ENCODE measurements at places on chromosomes 6 and 20. TPM values are rescaled to one million over a fixed set of nuclear protein-coding genes. Genes with fewer than 3 reads are reported as not detected.
A peak's percentile ranks its signal among the peaks of the same experiment; 100 is the strongest.

The TSPYL1 gene
- total RNA-seq = 53.6 TPM

The GJA10 gene
- total RNA-seq = not detected

The SPATS1 gene
- total RNA-seq = not detected

The CAGE1 gene
- not detected for total RNA-seq

The OTOR gene
- total RNA-seq = not detected

The PGK2 gene
- not detected for total RNA-seq

The C6orf141 gene
- total RNA-seq = 5.9 TPM

The SLC22A16 gene
- not detected for total RNA-seq

The ZC2HC1B gene
- total RNA-seq = not detected

The VSX1 gene
- not detected for total RNA-seq

The SPDEF gene
- total RNA-seq = not detected

- no peaks in the 10 kb centered on the region for H3K27me3 ChIP-seq
- DNase-seq = no peak
- no peaks in the 10 kb centered on the region for H3K4me1 ChIP-seq
- no peaks in the 10 kb centered on the region for H3K36me3 ChIP-seq
- no peak overlapping the region for H3K27ac ChIP-seq
These were observed 20.3 kb downstream of the BCKDHB start for GRCh38 chr6:80126657-80127345.

- no peak overlapping the region for H3K27ac ChIP-seq
- H3K36me3 ChIP-seq = peaks cover 15% of the 10 kb centered on the region
- H3K27me3 ChIP-seq = no peaks in the 10 kb centered on the region
- DNase-seq = no peak
- H3K4me3 ChIP-seq = no peak overlapping the region
These were observed 27.0 kb downstream of the ZNF292 start for GRCh38 chr6:87182321-87182720.

GRCh38 chr6:74979065-74979766 lies 226.6 kb downstream of the COL12A1 start:
- no peak overlapping the region for H3K4me3 ChIP-seq
- H3K4me1 ChIP-seq = no peaks in the 10 kb centered on the region
- no peaks in the 10 kb centered on the region for H3K36me3 ChIP-seq
- no peaks in the 10 kb centered on the region for H3K27me3 ChIP-seq
- DNase-seq = no peak

DNA sequence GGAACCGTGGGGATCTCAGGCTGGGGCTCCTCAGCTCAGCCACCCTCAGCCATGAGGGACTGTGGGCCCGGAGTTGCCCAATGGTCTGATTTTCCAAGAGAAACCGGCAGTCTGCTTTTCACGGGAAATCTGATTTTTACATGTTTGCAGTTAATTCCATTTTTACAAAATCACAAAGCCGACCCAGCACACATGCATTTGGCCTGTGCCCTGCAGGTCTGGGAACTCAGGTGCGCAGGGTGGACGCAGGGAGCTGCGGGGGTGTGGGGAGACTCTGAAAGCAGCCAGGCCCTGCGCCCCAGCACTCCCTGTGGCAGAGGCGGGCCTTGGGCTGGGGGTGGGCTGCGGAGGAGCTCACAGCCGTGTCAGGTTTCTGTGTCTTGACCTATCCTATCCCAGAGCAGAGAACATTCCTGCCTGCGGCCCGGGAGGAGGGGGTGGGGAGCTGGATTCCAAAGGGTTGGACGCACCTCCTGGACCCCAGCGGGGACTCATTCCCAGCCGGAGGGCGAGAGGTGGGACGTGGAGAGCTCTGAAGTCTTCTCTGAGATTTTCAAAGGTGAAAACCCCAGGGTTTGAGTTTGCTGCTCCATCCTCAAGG lies 60.6 kb downstream of the ADNP start:
- no peak for DNase-seq
- H3K4me3 ChIP-seq = no peak overlapping the region
- H3K27me3 ChIP-seq = no peaks in the 10 kb centered on the region

DNA sequence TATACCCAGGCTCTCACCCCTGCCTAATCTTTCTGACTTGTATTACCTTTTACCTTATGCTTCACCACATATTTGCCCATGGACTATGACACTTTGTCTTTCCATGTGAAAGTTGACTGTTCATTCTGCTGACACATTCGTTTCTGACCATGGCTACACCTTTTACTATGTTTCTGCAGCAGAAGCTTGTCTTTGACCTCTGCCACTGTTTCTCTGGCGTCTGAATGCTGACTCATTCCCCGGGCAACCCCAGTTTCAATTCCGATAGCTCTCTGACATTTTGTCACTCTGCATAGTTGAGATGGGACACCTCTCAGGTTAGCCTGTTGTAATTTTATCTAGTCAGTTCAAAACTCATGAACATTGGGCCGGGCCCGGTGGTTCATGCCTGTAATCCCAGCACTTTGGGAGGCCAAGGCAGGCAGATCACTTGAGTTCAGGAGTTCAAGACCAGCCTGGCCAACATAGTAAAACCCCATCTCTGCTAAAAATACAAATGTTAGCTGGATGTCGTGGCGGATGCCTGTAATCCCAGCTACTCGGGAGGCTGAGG lies 50.7 kb downstream of the SLC26A8 start:
- H3K4me1 ChIP-seq = peaks cover 6% of the 10 kb centered on the region
- H3K27me3 ChIP-seq = no peaks in the 10 kb centered on the region
- no peaks in the 10 kb centered on the region for H3K36me3 ChIP-seq
- H3K4me3 ChIP-seq = no peak overlapping the region
- no peak for DNase-seq

DNA sequence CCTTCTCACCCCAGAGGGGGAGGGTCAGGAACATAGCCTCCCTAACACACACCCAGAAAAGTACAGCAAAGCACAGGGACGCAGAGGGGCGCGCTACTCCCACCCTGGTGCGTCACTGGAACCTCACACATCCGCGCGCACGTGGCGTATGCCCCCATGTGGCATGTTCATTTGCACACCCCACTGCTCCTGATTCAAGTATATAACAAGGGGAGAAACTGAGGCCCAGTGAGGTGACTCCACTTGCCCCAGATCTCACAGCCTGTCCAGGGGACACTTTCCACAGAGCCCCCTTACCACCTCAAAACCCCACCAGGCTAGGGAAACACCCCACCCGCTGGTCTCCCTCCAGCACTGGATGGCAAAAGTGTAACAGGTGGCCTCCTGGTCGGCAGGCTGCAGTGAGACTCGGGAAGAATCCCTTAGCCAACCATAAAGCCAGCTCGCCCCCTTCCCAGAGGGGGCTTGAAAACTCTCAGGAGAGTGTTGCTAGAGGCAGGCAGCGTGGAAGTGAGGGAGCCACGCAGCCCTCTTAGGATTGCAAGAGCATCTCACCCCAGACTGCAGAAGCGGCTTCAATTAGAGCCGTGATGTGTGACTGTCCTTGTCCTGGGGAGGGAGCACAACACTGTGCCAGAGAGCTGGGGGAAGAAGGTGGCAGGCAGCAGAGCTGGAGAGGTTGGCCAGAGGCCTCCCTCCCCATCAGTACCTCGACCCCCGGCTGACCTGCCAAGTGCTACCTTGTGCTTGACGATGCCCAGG lies at the start of gene GRM4:
GRM4 (minus strand) TSS at position 67 of the 762 bp plus-strand sequence. CDS start 12,591 bp downstream, outside the sequence.
- no peak within 1 kb of the TSS for H3K27ac ChIP-seq
- DNase-seq = no peak
- peaks cover 38% of the 10 kb centered on the region for H3K4me1 ChIP-seq

- H3K4me1 ChIP-seq = no peaks in the 10 kb centered on the region
- H3K27ac ChIP-seq = no peak overlapping the region
- no peaks in the 10 kb centered on the region for H3K27me3 ChIP-seq
- no peak overlapping the region for H3K4me3 ChIP-seq
- no peak for DNase-seq
These were observed 174.8 kb downstream of the CDH26 start for GRCh38 chr20:60132827-60133670.

- H3K27me3 ChIP-seq = no peaks in the 10 kb centered on the region
- no peak overlapping the region for H3K27ac ChIP-seq
- no peak overlapping the region for H3K4me3 ChIP-seq
- H3K4me1 ChIP-seq = no peaks in the 10 kb centered on the region
- DNase-seq = peak; percentile 15
- H3K36me3 ChIP-seq = no peaks in the 10 kb centered on the region
These were observed 176.6 kb upstream of the POU3F2 start for GRCh38 chr6:98657764-98658163.

GRCh38 chr6:24710519-24711303 lies 8.2 kb downstream of the C6orf62 start:
- H3K27ac ChIP-seq = no peak overlapping the region
- H3K27me3 ChIP-seq = no peaks in the 10 kb centered on the region
- H3K4me3 ChIP-seq = no peak overlapping the region

DNA sequence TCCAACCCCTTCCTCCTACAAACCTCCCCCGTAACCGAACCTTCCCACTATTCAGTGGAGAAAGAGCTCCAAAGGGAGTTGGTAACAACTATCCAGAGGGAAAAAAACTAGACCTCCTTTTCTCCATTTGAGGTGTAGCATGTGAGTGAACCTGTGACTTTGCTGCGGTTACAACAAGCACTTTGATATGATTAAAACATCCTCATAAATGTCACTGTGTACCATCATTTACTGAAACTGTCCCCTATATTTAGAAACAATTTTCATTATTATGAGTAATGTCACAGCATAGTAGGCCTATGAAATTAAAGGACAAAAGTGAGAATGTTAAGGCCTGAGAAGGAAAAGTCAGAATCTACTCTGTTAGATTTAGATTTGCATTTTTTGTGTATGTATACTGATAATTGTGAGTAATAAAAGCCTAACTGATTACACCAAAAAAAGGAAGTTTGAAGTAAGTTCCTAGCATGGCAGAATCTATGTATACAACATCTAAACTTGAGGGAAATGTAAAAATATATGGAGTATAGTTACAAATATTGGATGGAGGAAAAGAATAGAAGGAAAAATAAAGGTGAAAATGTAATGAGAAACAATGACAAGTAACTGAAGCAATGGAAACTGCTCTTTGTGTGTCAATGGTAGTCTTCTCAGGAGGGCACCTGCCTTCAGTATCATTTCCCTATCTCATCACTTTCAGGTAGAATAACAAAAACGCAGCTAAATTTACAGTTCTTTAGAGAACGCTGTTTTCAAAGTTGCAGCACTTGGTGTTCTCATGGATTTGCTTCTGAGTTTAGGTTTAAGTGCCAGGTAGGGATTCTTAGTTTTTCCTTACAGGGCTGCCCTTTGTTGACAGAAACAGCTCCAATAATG lies 145.9 kb downstream of the IMPG1 start:
- H3K4me3 ChIP-seq = no peak overlapping the region
- H3K27ac ChIP-seq = no peak overlapping the region
- no peak for DNase-seq
- no peaks in the 10 kb centered on the region for H3K4me1 ChIP-seq

GRCh38 chr20:13289031-13289430 lies 68.0 kb downstream of the ISM1 start:
- no peak overlapping the region for H3K4me3 ChIP-seq
- H3K27ac ChIP-seq = no peak overlapping the region
- H3K27me3 ChIP-seq = no peaks in the 10 kb centered on the region
- no peaks in the 10 kb centered on the region for H3K36me3 ChIP-seq

DNA sequence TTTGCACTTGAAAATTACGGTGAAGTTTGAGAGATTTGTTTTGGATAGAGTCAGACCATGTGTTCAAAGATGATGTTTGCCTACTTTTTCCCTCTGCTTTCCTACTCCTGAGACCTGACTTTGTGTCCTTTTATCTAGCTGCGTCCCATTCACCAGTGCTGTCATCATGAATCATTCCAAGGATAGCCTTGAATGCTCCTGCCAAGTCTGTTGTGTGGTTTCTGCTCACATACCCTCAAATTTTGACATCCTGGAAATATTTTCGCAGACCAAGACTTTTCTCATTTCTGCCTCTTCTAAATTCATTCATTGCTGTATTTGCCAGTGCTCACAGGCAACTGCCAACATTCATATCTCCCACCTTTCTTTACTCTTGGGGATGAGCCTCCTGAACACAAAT lies 175.9 kb upstream of the SCGN start:
- no peak overlapping the region for H3K4me3 ChIP-seq
- H3K36me3 ChIP-seq = no peaks in the 10 kb centered on the region
- H3K27me3 ChIP-seq = no peaks in the 10 kb centered on the region
- no peak for DNase-seq

DNA sequence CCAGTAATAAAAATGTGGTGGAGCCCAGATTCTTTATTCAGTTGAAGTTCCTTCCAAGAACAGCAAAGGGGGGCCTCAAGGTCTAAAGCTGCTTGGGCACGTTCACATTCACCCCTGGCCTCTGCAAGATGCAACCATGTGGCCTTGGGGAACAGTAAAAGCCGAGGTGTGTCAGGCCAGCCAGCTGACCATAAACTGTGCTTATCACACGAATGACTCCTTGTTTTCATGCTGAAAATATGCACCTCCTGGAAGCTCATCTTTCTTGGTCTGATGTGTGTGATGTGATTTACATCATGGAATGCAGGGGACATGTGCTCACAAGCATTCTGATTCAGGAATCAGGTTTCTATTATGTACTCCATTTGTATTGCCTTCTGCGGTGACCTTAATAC lies 211.6 kb upstream of the MARCKS start:
- no peaks in the 10 kb centered on the region for H3K36me3 ChIP-seq
- peak overlapping the region; percentile 58 for H3K27ac ChIP-seq
- H3K4me1 ChIP-seq = no peaks in the 10 kb centered on the region
- H3K27me3 ChIP-seq = no peaks in the 10 kb centered on the region
- H3K4me3 ChIP-seq = no peak overlapping the region

DNA sequence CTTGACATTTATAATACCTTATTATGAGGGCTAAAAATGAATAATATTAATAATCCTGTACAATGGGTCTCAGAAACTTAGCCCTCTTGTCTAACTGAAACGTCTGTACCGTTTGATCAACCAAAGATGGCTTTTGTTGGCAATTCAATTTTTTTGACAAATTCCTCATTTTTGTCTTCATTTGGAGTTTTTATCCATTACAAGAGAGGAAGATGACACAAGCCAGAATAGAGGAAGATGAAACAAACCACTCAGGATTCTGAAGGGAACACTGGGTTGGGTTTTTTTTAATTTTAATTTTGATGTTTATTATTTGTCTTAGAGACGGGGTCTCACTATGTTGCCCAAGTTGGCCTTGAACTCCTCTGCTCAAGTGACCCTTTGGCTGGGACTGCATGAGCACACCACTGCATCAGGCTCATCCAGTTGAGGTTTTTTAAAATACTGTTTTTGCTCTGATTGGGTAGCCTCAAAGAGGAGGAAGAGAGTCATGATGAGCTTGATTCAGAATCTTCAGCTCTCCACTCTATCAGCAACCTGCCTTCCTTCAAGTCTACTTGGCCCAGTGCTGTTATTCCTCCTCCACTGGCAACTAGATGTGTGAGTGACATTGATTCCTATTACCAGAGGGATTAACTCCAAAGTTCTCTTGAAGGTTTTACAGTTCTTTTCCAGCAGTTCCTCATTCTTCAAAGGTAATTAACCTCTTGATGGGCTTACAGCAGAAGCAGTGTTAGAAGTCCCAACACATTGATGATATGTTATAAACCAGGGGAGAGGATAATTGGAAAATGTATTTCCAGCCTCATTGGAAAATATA lies 71.3 kb downstream of the ATXN1 start:
- H3K27me3 ChIP-seq = no peaks in the 10 kb centered on the region
- no peaks in the 10 kb centered on the region for H3K4me1 ChIP-seq
- H3K4me3 ChIP-seq = no peak overlapping the region
- no peaks in the 10 kb centered on the region for H3K36me3 ChIP-seq

- H3K27ac ChIP-seq = no peak overlapping the region
- H3K36me3 ChIP-seq = no peaks in the 10 kb centered on the region
- no peaks in the 10 kb centered on the region for H3K4me1 ChIP-seq
- DNase-seq = no peak
These were observed 372.0 kb downstream of the PREX1 start for GRCh38 chr20:48455651-48456365.

GRCh38 chr20:20446001-20446400 lies 78.1 kb downstream of the INSM1 start:
- peaks cover 12% of the 10 kb centered on the region for H3K4me1 ChIP-seq
- no peaks in the 10 kb centered on the region for H3K36me3 ChIP-seq
- no peak overlapping the region for H3K4me3 ChIP-seq
- no peak overlapping the region for H3K27ac ChIP-seq
